ENCODE measurements at places on chromosomes 4 and X.

DNA sequence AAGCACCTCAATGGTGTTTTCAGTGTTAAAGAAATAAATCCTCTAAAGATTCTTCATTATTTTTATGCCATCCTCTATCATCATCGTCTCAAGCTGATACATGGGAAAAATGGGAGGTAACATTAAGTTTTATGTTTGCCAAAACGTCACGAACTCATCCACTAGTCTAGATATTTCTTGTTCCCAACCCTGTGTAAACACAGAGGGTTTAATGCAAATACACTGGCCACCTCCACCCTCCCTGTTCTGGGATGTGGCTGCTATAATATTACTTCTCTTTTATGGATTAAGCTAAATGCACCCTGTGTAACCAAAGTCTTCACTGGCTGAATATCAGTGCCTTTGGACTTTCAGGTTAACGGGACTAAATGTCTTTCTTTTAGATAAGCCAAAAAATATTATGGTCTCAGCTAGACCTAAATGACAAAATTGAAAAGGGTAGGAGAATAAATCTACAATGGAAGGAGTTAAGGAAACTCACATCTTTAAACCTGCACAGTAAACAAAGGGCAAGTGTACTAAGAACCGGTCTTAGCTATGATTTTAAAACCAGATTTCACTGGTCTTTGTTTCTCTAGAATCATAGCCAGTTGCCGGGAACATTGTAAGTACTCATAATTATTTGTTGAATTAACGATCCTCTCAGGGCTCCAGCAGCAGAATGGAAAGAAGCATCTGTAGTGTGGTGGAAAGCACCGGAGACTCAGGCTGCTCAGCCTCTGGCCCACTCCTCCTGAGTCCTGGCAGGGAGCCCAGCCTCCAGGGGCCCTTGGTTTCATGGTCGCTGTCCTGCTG is 103.5 kb upstream of the NOCT start:
- no peak for DNase-seq

DNA sequence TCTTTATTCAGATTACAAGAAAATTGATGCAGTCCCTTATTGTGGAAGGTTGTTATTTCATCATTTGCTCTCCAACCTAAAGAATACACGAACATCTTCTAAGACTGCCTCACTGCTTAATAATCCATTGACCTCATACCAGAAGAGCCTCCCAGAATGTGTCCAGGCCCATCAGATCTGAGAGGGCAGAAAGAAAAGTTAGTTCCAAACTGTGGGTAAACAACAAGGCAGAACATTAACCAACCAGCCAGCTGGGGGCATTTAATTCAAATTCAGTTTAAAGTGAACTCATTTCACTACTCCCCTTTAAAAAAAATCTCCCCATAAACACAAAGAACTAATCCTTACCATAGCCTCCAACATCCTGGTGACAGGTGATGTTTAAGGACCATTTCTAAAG is 13.8 kb downstream of the GPC4 start:
- no peak for DNase-seq

- DNase-seq = no peak
These were observed 24.2 kb downstream of the SLC25A5 start for GRCh38 chrX:119492463-119492862.

- no peak for DNase-seq
These were observed 876.3 kb downstream of the C4orf33 start for GRCh38 chr4:129972257-129972656.

- no peak for DNase-seq
These were observed 162.7 kb downstream of the STIM2 start for GRCh38 chr4:27023366-27023765.

- peak; percentile 3 for DNase-seq
These were observed 72.3 kb downstream of the PAK3 start for GRCh38 chrX:111168314-111168713.

GRCh38 chr4:120673696-120674095 is 248.8 kb downstream of the PRDM5 start:
- no peak for DNase-seq

DNA sequence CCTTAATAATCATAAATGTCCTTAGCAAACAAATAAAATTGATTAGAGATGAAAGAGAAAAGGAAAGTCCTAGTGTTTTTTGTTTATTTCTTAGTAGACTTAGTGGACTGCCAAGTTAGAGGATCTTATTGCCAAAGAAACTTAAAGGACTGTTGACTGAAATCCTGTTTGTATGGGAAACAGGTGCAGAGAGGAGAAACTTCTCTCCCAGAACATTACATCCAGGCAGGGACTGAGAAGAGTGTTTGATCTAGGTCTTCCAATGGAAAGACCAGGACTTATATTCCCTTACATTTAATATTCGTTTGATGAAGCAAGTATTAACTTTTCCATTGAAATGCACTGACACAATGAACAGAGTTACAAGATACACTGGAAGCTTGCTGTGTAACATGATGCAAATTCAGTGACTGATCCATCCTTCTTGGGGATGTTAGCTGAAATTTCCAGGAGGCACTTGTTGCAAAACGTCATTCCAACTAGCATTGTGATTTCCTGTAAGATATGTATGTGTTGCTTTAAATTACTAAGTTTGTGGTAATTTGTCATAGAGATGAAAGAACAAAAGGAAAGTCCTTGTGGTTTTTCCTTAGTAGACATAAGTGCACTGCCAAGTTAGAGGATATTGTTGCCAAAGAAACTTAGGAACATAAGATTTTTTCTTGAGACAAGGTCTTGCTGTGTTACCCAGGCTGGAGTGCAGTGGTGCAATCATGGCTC is 505.6 kb downstream of the STIM2 start:
- DNase-seq = no peak

GRCh38 chrX:100264200-100264599 is 145.9 kb downstream of the PCDH19 start:
- DNase-seq = no peak

GRCh38 chr4:86959588-86960500 is 25.0 kb downstream of the AFF1 start:
- no peak for DNase-seq

DNA sequence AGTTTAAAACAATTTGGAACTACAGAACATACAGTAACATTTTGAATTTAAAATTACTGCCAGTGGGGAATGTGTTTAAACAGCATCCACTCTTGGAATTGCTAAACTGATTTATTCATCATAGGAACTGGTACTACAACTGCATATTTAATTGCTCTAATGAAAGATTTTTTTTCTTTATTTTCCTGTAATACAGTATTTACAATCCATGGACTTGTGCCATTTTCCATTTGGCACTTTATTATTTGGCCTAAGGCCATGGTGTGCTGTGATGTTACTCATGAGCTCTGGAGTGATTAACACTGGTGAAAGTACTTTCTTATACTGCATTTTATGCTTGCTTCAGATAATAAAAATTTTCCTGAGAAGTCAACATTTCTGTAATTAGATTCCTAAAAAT is 69.7 kb upstream of the NUDT6 start:
- DNase-seq = no peak

GRCh38 chr4:67573193-67573592 is 14.7 kb downstream of the STAP1 start:
- no peak for DNase-seq

- DNase-seq = no peak
These were observed 643.3 kb upstream of the FAM241A start for GRCh38 chr4:111501946-111502345.

DNA sequence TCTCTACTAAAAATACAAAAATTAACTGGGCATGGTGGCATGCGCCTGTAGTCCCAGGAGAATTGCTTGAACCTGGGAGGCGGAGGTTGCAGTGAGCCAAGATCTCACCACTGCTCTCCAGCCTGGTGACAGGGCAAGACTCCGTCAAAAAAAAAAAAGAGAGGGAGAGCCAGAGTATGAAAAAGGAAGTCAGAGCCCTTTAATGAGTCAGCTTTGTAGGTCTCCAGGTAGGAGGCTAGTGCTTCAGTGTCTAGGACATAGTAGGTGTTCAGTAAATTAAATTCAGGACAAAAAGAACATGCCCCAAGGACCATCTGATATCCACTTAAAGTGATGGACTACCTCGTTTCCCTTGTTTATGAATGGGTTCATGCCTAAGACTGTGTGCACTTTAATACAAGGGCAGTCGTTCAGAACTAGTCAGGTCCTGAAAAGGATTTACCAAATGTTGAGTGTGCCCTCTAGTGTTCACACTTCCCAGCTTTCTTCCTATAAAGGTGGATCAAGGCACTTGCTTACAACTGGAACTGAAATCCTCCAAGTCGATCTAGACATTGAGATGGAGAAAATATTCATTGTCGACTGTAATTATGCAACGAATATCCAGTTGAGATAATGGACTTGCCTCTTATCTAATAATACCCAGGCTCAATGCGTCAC is 29.0 kb downstream of the F9 start:
- peak; percentile 67 for DNase-seq

DNA sequence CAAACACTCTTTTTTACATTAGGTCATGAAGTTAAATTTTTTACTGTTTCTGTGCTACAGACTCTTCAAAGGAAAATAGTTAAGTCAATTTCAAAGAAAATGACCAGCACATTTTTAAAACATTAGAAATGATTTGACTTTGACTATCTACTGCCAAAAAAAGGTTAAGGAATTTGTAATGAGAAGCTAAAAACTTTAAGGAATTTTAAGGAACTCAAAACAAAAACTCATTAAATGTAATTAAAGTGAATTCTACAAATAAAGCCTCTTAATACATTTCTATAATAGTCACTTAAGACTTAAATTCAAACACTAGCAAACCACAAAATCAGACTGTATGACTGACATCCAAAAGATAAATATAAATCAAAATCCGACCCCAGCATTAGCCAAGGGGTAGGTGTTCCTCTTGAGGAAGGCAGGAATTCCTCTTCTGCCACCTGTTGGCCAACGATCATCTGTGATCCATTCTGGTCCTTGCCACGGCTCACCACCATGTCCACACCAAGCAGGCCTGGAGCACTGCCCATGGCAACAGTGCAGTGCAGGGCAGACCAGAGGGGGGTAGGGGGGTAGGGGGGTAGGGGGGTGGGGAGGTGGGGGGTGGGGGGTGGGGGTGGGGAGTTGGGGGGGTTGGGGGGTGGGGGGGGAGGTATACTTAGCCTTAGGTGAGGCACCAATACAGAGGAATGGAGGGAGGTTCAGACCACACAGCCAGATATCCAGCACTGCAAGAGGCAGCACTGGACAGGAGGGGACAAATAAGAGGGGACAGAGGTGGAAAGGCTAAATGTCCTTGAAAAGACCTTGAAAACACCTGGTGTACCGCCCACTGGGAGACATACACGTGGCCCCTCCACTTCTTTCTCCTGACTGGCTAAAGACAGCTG is 287.4 kb downstream of the CHIC1 start:
- no peak for DNase-seq
